ENCODE measurements at places on chromosomes 5 and 9.
A peak's percentile ranks its signal among the peaks of the same experiment; 100 is the strongest.

GRCh38 chr5:86756839-86757238 lies 139.1 kb downstream of the COX7C start:
- DNase-seq, result no peak

DNA sequence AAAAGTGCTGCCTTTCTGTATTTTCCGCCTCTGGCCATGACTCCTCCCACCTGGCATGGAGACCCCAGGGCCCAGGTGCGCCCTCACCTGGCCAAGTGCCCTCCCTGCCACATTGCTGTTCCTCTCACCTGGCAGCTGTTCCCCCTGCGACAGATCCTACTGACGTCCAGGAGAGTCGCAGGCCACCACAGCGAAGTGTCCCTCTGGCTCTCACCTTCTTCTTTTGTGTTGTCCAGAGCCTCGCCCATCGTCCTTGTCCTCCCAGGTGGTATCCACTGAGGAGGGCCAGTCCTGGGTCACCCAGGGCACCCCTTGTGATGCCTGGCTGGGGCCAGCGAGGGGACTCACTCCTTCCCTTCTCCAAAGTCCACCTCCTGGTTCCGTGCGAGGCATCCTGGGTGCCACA lies 2.6 kb downstream of the NKD2 start:
- peak; percentile 64 for DNase-seq

DNA sequence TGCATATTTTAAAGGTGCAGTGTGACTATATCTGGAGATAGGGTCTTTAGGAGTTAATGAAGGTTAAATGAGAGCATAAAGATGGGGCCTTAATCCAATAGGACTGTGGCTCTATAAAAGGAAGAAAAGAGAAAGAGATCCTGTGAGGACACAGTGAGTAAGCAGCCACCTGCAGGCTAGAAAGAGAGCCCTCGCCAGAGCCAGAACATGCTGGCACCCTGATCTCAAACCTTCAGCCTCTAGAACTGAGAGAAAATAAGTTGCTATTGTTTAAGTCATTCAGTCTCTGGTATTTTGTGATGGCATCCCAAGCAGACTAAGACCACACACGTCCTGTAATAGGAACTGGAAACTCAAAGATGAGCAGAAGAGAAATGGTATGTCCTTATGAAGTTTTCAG lies 41.0 kb downstream of the RNF180 start:
- no peak for DNase-seq

- no peak for DNase-seq
Observed at GRCh38 chr5:170251462-170251861, 18.7 kb downstream of the C5orf58 start.

DNA sequence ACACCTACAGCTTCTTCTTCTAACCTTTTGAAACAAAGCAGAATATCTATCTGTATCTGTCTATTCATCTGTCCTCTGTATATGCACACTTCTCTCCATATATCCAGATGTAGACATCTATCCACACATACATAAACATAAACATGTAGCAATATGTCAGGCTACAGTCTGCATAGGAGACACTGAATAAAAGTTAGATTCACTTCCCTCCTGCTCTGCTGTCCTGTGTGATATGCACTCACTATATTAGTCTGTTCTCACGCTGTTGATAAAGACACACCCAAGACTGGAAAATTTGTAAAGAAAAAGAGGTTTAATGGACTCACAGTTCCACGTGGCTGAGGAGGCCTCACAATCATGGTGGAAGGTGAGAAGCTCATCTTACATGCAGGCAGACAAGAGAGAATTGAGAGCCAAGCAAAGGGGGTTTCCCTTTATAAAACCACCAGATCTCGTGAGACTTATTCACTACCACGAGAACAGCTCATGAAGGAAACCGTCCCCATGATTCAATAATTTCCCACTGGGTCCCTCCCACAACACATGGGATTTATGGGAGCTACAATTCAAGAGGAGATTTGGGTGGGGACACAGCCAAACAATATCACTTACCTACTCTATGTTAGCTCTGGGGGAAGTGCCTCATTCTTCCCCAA lies 24.1 kb downstream of the RANBP3L start:
- DNase-seq, result no peak

DNA sequence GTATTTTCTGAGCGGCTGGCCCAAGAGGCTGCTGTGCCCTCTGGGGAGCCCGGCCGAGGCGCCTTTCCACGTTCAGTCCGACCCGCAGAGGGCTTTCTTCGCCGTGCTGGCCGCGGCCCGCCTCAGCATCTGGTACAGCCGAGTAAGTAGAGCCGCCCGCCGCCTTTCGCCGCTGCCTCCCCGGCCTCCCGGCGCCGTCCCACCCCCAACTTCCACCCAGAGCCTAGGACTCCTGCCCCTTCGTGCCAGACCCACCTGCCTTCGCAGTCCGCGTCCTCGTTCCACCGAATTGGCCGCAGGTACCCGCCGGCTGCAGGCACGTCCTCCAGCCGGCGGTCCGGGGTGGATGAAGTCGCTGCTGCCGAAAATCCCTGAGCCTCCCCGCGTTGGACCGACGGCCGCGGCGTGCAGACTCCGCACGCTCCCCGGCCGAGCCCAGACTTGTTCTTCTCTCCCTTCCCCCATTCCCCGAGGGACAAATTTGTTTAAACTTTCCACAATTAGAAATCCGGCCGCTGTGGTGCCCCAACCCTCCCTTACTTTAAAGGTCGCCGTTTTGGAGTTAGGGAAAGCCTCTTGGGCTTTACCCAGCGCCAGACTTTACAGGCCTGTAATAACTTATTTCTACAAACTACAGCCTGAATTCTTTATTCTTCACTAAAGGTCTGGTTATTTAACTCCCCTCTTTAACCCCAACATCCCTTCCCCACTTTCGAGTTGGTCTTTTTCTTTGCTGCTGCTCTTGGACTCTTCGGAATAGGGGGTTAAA lies 589 bp downstream of the RIC1 start:
- peak; percentile 42 for DNase-seq

- peak; percentile 49 for DNase-seq
Observed at GRCh38 chr9:98248737-98249474, 6.5 kb downstream of the TBC1D2 start.
